ENCODE measurements at places on chromosomes 6 and 20. TPM values are rescaled to one million over a fixed set of nuclear protein-coding genes. Genes with fewer than 3 reads are reported as not detected.

DNA sequence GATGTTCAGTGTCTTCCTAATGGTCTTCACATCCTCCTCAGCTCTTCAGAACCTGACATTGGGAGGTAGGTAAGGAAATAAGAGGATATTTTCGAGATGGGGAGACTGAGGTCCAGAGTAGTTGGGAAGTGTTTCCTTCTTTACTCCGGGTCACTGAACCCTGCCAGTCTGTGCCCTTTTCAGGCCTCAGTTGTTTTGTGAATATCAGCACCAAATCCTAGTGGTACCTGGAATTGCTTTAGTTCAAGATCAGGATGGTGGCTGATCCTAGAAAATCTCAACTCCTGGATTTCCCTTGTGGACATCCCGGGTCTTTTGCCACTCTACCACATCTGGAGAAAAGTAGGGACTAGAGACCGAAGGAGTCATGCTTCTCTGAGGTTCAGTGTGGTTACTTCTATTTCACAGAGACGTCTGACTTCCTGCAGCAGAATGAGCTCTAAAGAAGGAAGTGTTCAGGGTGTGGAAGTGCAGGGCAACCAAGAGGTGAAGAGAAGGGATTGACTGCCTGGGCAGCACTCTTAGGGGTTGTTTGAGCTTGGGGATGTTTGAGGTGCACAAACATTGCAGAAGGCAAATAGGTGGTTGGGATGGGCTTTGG lies 995 bp downstream of the STK4 start:
- H3K36me3 ChIP-seq, result peaks cover 42% of the 10 kb centered on the region
- peak; percentile 70 for DNase-seq
- H3K27me3 ChIP-seq, result no peaks in the 10 kb centered on the region
- H3K27ac ChIP-seq, result peak overlapping the region; percentile 98
- peaks cover 69% of the 10 kb centered on the region for H3K4me1 ChIP-seq

CAGE1 gene
- 0.18 TPM for total RNA-seq

- no peak overlapping the region for H3K4me3 ChIP-seq
- H3K27me3 ChIP-seq, result no peaks in the 10 kb centered on the region
- no peaks in the 10 kb centered on the region for H3K36me3 ChIP-seq
Observed at GRCh38 chr20:42609618-42610017, 580.1 kb downstream of the PTPRT start.

RIMS4 gene
- not detected for total RNA-seq

BNIP5 gene
- not detected for total RNA-seq

DNA sequence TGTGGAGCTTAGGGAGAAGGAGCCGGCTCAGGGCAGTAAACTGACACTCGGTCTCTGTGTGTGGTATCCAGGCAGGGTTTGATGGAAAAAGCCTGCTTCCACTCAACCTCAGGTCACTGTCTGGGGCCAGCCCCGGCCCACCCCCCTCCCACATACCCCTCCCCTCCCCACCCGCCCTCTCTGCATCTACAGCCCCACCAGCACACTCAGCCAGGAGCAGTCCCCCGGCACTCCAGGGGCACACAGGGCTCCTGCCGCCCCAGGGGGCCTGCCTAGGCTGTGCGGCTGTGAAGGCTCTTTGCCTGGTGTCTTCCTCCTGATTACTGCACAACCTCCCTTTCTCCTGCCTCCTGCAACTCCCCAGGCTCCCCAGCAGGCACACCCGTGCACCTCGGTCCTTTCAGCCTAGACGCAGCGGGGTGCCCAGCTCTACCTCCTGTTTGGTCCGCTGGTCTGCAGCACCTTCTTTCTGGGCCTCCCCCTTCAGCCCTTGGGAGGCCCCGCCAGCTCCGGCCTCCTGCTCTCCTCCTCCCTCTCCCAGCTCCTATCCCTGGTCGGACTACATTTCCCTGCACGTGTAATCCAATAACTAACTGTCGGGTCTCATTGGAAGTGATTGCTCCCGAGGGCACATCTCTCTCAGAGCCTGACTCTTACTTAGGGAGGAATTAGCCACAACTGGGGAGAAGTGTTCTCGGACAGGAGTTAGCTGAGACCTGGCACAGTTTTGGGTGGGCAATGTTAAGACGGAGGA lies 1.3 kb upstream of the FOXF2 start:
- no peaks in the 10 kb centered on the region for H3K36me3 ChIP-seq
- H3K27me3 ChIP-seq, result peaks cover 79% of the 10 kb centered on the region
- no peak overlapping the region for H3K27ac ChIP-seq
- H3K4me1 ChIP-seq, result peaks cover 15% of the 10 kb centered on the region
- DNase-seq, result no peak

GRCh38 chr6:162313922-162314660 lies 413.5 kb downstream of the PRKN start:
- no peak for DNase-seq
- no peaks in the 10 kb centered on the region for H3K27me3 ChIP-seq

DNA sequence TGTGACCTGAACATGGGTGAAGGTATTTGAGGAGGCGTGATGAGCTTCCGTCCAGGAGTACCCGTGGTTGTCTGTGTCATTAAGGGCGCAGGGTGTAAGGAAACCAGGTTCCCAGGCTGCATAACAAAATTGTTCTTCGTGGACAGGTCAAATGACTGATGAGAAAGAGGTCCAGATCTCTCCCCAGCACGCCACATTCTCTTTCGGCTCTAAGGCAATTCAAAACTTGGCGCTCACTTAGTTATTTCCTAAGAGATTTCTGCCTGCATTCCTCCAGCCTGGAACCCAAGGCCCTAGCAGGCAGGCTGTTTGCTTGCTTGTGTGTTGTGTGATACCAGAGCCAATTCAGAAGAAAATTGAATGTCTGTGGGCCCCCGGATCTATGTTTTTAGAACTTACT lies 139.9 kb downstream of the AGPAT4 start:
- no peak overlapping the region for H3K27ac ChIP-seq
- H3K27me3 ChIP-seq, result no peaks in the 10 kb centered on the region
- no peaks in the 10 kb centered on the region for H3K36me3 ChIP-seq
- no peak overlapping the region for H3K4me3 ChIP-seq

- no peak overlapping the region for H3K4me3 ChIP-seq
- H3K4me1 ChIP-seq, result peaks cover 4% of the 10 kb centered on the region
- no peaks in the 10 kb centered on the region for H3K36me3 ChIP-seq
- H3K27ac ChIP-seq, result no peak overlapping the region
- no peak for DNase-seq
Observed at GRCh38 chr6:125961117-125961516, 4.5 kb downstream of the HINT3 start.

BPIFB1 gene
- total RNA-seq, result not detected

DNA sequence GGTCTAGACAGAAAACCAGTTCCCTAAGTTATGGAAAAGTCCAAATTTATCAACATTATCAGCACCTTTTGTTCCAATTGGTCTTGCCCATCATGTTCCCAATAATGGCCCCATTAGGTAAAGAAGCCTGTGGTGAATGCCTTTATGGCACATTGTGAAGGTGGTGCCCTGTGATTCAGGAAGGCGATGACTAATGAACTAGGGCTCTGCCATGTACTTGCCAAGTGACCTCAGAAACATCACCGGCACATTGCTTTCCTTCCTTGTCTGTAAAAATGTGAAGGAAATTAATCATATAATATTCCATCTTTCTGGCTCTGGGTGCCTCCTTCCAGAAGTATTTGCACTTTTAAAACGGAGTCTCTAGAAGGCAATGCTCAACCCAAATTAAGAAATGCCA lies 132.3 kb downstream of the UNC5CL start:
- H3K36me3 ChIP-seq, result no peaks in the 10 kb centered on the region
- no peak overlapping the region for H3K27ac ChIP-seq
- H3K27me3 ChIP-seq, result peaks cover 33% of the 10 kb centered on the region

GRCh38 chr6:162264581-162264980 lies 463.0 kb downstream of the PRKN start:
- no peaks in the 10 kb centered on the region for H3K36me3 ChIP-seq
- no peak overlapping the region for H3K27ac ChIP-seq
- H3K27me3 ChIP-seq, result no peaks in the 10 kb centered on the region
- DNase-seq, result no peak
- no peaks in the 10 kb centered on the region for H3K4me1 ChIP-seq

CST1 gene
- total RNA-seq, result not detected

Measured in activated CD8-positive, alpha-beta memory T cell treated with anti-CD3 and anti-CD28 coated beads, Interleukin-2, amount 10 ng/mL, durations not matched to agents 7 days and 5 days (primary cell).